CD4-positive, alpha-beta T cell treated with Interferon alpha-2 for 1 hour (primary cell): ENCODE measurements at places on chromosomes 16 and 17.

GRCh38 chr16:31229501-31229900 is 12.6 kb upstream of the PYDC1 start:
- no peak for DNase-seq

DNA sequence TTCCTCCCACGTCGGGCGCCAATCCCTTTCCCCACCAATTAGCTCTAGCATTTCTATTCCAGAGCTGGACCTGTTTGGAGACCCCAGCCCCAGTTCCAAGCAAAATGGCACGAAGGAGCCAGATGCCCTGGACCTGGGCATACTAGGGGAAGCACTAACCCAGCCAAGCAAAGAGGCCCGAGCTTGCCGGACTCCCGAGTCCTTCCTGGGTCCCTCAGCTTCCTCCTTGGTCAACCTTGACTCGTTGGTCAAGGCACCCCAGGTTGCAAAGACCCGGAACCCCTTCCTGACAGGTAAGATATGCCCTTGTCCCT is 5.6 kb upstream of the SPATA20 start:
- no peak for DNase-seq

DNA sequence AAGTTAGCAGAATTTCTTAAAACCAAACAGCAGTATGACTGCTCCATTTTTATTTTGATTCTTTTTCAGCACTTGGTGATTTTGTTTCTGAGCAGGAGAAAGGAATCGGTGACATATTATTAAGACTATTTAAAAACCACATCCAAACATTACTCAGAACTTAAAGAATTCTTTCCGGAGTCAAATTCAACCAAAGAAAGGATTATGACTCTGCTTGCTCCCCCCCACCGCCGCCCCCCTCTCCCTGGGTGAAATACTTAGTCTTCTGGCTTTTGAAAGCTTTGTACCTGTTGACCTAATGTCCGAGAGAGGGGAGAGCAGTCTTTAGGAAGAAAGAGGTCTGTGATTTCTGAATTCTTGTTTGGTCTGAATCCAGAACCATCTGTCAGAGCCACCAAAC is 17.9 kb upstream of the COL1A1 start:
- no peak for DNase-seq

DNA sequence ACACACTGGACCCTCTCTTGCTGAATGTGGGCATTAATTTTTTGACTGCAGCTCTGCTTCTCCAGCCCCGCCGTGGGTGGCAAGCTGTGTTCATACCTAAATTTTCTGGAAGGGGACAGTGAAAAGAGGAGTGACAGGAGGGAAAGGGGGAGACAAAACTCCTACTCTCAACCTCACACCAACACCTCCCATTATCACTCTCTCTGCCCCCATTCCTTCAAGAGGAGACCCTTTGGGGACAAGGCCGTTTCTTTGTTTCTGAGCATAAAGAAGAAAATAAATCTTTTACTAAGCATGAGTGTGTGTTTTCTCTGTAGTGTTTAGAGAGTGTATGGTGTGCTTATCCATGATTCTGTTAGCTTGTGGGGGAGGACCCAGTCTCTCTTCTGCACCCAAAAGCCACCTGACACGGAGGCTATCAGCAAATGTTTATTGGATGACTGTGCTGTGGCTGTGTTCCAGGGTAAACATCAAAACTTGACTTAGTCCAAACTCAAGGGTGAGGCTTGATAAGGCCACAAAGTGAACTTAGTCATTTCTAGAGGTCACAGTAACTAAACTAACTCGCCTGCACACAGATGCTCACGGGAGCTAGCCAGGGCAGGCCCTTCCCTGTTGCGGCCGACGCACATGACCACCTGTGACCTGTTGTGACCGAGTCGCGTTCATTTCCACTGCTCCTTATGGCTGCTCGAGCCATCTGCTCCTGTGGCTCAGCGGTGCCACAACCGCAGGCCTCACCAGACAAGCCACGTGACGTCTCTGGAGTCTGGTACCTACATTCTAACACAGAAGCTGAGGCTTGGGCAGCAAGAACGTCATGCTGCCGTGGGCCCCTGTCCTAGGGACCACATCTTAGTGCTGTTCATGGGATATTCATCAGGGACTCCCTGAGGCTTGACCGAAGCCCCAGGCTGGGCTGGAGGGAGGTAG is 9.8 kb upstream of the MED11 start:
- no peak for DNase-seq

GRCh38 chr16:3029491-3030221 is 5.8 kb downstream of the THOC6 start:
- DNase-seq: peak; percentile 51

DNA sequence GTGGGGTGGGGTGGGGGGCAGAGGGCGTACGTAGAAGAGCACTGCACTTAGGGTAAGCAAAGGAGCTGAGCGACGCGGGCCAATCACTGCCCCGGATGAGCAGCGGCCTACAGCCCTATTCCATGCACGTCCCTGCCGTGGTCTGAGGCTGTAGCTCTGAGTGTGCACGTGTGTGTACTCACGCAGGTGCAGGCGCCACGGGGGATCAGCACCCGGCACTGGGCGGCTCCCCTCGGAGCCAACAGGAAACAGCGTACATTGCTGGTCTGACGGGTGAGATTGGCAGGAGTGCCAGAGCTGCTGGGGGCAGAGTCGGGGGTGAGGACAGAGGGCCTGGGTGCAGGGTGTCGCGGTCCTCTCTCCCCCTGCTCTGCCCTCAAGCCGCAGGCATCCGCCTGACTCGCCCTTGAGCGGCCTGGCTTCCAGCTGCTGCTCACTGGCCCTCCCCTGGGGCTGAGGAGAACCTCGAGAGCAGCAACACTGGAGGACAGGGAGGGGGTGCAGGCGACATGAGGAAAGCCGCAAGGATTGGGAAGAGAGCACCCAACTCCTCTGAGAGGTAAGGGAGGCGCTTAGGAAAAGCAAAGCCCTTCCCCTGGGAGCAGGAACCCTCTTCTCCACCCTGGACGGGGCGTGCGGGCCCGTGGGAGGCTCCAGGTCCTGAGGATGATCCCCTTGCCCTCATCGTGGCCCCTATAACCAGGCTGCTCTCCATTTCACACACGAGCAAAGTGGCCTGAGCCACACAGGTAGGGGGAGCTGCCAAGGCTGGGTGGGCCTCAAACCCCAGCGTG is 57.8 kb downstream of the ENGASE start:
- no peak for DNase-seq

DNA sequence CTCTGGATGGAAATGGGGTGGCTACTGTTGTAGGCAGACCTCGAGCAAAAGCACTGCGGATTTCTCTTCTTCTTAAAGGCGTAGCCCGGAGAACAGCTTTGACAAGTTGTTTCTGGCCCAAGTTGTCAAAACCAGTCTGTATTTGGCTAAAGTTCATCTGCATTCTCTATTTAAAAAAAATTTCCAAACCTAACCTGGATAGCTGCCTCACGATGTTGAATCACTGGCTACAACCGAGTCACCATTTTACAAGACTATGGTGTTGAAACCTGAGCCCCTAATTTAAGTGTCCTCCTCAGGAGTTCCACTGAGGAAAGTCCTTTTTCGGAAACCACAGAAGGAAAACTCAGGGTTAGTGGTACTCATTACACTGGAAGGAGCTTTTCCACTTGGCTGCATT is 1.5 kb downstream of the SLC16A6 start:
- DNase-seq: no peak

DNA sequence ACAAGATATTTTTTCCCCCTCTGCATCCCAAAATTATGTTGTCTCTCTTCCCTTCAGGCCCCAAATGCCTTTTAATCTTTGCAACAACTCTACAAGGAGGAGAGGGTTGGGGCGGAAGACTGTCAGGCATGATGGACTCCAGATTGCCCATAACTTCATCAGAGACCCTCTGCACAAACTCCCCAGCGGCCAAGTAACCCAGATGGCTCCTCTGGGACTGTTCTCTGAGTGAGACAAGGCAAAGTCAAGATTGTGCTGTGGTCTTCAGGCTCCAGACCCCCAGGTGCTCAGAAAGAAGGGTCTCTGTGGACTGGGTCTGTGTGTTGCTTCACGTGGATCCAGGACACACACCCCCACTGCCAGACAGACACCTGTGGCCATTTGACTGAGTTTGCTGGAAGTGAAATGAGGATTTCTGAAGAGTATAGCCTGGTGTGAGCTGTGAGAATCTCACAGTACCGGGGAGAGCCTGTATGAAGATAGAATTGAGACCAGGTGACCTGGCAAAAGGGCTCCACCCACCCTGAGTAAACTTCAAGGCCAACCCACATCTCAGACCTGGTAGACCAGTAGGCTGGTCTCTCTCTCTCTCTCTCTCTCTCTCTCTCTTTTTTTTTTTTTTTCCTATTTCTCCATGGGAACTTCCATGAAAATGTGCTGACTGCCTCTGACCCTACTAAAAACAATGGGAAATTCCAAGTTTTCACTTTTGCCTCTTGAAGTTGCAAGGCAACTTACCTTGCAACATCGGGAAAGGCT is 354.1 kb downstream of the SOX9 start:
- DNase-seq: no peak

DNA sequence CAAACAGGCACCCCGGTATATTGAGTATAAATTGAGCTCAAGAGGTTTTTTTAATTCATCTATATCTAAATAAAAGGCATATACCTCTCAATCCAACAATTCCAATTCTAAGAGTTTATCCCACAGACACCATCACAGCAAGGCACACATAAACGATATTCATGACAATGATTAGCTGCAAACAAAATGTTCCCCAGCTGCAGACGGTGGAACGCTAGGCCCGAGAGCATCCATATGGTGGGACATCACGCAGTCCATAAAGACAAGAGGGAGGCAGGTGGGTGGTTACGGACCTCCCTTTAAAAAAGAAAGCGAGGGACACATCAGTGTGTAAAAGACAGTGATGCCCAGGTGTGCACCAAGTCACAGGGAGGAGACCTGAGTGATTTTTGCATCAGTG is 28.1 kb downstream of the MEAK7 start:
- DNase-seq: no peak

DNA sequence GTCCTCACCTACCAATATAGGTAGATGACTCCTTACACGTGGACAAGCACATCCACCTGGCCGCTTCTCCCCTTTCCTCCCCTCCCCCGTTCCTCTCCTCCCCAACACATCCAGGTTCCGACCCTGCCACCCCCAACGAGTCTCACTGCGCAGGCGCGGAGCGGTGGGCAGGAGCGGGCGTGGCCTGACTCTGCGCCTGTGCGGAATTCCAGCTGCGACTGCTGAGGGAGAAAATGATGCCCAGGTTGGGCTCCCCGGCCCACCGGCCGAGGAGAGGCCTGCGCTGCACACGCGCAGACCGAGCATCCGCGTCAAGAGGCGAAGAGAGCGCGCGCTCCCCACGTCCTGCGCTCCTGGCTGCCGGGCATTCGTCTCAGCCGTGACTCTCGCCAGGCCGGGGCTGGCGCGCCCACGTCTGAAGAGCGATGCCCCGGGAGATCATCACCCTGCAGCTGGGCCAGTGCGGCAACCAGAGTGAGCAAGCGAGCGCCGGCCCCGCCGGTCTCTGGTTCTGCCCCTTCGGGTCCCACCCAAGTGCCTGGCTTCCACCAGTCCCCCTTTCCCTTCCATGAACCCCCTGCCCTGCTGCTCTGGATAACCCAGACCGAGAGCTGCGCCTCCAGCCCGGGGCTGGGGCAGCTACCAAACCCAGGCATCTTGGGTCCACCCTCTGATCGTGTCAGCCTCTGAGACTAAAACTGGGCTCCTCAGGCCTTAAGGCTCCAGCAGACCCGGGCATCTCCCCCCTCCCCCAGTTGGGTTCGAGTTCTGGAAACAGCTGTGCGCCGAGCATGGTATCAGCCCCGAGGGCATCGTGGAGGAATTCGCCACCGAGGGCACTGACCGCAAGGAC is at the start of gene TUBG2:
TUBG2 (plus strand) TSS at position 206 of the 853 bp plus-strand sequence; CDS start at position 426, 220 bp downstream.
- DNase-seq: peak; percentile 83
